Liver (tissue), 10 donors: ENCODE measurements at places on chromosomes 2 and 18. TPM values are rescaled to one million over a fixed set of nuclear protein-coding genes. Genes with fewer than 3 reads are reported as not detected.
A peak's percentile ranks its signal among the peaks of the same experiment; 100 is the strongest.

GRCh38 chr2:136375017-136375901 lies 257.3 kb upstream of the CXCR4 start:
- no peak for DNase-seq

DNA sequence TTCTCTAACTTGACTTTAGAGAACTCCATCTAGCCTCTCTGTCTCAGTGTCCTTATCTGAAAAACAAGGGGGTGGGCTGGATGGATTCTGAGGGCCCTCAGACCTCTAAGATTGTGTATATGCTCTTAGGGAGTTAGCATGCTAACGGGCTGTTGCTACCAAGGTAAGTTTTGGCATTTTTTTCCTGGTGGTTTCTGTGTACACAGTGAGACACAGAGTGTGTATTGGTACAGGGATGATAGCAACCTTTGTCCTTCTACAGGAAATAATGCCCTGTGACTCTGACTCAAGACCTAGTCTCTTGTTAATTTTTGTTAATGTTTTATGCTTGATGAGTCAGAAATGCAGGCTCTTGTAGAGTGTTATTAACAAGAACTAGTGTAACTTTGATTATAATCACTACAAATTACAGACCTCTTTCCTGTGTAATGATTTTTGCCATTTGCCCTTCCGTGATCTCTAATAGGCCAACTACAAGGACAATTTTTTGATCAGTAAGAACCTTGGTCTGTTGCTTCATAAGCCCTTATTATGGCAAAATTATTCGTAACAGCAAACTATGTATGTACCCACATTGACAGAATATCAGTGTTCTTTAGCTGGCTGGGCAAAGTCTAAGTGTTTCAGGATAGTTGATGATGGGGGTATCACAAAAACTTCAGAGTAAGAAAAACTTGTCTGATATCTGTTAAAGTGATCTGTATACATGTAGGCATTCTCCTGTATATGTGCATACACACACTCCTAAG lies 89.7 kb downstream of the SPTBN1 start:
- DNase-seq: no peak

GRCh38 chr2:109256921-109257320 lies 127.9 kb downstream of the SH3RF3 start:
- DNase-seq: no peak

- no peak for DNase-seq
Observed at GRCh38 chr2:235444101-235444597, 49.7 kb upstream of the AGAP1 start.

DNA sequence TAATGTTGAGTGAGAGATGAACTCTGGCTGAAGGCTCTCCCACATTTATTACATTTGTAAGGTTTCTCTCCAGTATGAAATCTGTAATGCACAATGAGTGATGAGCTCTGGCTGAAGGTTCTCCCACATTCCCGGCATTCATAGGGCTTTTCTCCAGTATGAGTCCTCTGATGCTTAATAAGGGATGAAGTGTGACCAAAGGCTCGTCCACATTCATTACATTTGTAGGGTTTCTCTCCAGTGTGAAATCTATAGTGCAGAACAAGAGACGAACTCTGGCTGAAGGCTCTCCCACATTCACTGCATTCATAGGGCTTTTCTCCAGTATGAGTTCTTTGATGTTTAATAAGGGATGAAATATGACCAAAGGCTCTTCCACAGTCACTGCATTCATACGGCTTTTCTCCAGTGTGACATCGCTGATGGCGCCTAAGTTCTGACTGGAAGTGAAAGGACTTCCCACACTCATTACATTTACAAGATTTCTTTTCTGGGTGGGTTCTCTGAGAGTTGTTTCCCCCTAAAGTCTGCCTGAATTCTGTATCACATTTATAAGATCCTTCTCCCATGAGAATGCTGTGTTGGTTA lies 10.2 kb downstream of the ZNF514 start:
- no peak for DNase-seq

GRCh38 chr2:190578158-190579057 lies 43.9 kb upstream of the NEMP2 start:
- peak; percentile 35 for DNase-seq

GRCh38 chr2:26077291-26077690 lies 43.4 kb downstream of the RAB10 start:
- no peak for DNase-seq

DNA sequence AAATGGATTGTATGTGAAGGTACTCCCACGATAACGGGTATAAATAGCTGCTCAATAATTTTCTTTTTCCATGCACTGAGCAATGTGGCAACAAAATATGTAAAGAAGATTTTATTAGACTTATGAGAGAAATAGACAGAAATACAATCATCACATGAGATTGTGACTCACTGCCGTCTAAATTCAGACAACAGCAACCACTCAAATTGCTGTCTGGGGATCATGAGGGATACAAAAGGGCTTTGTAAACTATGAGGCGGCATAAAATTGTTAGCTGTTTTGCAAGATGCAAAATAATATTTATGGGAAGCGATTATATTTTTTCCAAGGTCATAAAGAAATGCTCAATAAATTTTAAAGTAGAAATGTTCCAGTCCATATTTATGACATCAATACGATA lies 259.1 kb upstream of the AGAP1 start:
- no peak for DNase-seq

DNA sequence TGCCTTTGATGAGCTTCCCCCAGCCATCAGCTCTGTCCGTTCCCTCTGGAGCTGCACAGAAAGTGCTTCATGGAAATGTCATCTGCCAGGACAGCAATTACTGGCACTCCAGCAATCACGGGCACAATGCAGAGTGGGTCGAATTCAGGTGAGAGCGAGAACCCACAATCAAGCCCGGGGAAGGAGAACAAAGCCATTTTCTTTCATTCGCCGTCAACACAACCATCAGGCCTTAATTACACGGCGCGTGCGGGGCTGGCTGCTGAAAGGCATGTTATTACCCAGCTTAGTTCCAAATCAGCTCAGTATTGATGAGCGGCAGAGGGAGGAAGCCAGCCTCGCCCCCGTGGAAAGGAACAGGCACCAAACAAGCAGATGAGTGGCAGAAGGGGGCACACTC lies 143.9 kb downstream of the MYT1L start:
- no peak for DNase-seq

Gene SKA1
- total RNA-seq: 18.7 TPM

Gene UGT1A1
- 145 TPM for total RNA-seq

Gene TOGARAM2
- total RNA-seq: 0.19 TPM
